ENCODE measurements at places on chromosomes 13 and 19.

DNA sequence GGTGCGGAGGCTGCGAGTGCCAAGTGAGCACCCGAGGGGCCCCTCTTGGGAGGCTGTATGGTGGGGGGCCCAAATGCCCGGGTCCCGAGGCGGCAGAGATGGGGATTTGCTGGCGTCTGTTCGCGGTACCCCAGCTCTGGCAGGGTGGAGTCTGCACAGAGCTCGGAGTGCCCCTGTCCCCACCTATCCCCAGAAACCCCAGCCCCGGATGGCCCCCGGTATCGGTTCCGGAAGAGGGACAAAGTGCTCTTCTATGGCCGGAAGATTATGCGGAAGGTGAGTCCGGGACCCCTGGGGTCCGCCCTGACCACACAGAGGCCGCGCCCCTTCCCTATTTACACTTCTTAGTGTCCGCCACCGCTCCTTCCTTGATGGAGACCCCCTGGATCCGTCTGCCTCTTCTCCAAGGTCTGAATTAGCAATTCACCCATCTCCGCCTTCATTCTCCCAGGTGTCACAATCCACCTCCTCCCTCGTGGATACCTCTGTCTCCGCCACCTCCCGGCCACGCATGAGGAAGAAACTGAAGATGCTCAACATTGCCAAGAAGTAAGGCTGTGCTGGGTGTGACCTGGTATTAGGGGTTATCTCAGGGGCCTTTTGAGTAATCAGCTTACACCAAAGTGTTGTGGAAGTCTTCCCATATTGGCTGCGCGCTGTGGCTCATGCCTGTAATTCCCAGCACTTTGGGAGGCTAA, 630 bp downstream of the PNPLA6 start:
- no peak for DNase-seq

DNA sequence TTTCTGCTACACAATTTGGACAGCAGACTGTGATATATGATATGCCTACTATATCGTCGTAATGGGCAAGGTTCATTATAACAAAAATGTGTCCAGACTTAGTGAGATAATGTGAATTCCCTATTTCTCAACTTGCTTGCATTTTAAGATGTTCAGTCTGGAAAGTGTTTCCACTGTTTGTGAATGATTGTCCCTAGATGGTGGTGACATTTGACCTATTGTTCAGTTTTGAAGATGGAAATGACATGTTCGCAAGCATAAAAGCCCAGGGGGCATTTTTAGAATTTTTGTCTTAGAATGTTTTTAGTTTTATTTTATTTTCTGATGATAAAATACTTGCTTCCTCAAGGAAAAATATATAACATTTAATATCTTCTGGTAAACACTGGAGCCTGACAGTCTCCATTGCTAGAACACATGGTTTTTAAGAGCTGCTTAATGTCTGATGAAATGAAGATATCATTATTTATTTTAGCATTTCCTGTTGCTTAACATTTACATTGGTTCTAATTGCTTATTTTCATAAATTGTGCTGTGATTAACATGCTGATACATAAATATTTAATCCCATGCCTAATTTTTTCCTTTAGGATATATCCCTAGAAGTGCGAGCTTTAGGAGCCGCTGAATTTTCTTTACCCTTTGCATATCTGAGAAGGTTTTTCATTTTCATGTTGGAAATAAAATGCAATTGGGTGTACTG, 27.1 kb downstream of the MBNL2 start:
- DNase-seq, result no peak

DNA sequence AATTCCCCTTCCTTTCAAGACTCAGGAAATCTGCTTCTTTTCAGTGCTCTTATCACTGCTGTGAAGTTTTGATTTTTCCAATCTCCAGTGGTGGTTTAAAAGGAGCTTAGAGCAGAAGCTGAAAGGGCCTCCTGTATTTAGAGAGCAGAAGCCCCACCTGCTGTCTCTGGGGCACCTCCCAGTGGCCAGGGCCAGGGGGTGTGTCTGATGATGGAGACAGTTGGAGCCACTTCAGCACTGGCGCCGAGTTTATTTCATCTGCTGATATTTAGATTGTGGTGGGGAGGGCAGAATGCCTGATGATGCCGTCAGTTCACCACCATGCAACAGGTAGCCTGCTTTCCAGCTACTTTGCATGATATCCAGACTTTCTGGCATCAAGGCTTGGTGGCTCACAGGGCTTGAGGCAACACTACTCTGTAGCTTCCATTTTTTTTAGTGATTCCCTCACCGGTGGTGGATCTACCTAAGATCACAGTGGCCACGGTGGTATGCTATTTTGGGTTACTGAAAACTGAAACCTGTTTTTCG, 371.9 kb downstream of the KCNRG start:
- DNase-seq, result no peak

GRCh38 chr19:10643172-10643967, 10.8 kb upstream of the ILF3 start:
- no peak for DNase-seq

- DNase-seq, result no peak
Observed at GRCh38 chr19:16334411-16334810, 9.8 kb downstream of the KLF2 start.

DNA sequence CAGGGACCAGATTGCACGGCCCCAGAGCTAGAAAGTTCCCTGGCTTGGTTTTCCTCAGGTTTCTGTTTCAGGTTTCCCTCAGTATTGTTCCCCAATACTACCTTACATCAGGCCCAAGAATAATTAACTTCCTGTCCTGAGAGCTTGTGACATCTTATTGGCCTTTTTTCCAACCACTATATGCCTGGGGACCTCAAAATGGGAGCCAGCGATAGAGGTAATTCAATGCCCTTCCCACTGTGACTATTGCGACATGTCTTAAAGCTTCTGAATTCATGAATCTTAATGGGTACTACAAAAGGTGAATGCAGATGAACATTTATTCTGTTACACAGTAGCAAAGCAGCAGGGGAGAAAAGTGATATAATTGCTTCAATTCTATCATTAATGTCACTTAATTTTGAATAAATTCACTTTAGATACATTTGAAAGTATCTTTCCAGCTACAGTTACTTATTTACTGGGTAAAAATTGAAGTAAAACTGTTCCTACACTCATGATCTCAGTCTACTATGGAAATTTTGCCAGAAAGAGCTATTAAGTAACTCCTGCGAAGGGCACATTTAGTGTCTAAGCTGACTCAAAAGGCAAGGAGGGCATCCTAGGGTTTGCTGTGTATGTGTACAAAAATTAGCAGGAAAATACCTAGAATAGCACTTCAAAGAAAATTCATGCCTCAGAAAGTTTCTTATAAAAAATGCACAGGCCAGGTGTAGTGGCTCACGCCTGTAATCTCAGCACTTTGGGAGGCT, 4.1 kb downstream of the CRYL1 start:
- DNase-seq, result no peak

GRCh38 chr13:99164226-99164625, 36.4 kb upstream of the UBAC2 start:
- DNase-seq, result no peak

GRCh38 chr19:57701625-57702024, 7.4 kb downstream of the ZNF154 start:
- DNase-seq, result no peak

DNA sequence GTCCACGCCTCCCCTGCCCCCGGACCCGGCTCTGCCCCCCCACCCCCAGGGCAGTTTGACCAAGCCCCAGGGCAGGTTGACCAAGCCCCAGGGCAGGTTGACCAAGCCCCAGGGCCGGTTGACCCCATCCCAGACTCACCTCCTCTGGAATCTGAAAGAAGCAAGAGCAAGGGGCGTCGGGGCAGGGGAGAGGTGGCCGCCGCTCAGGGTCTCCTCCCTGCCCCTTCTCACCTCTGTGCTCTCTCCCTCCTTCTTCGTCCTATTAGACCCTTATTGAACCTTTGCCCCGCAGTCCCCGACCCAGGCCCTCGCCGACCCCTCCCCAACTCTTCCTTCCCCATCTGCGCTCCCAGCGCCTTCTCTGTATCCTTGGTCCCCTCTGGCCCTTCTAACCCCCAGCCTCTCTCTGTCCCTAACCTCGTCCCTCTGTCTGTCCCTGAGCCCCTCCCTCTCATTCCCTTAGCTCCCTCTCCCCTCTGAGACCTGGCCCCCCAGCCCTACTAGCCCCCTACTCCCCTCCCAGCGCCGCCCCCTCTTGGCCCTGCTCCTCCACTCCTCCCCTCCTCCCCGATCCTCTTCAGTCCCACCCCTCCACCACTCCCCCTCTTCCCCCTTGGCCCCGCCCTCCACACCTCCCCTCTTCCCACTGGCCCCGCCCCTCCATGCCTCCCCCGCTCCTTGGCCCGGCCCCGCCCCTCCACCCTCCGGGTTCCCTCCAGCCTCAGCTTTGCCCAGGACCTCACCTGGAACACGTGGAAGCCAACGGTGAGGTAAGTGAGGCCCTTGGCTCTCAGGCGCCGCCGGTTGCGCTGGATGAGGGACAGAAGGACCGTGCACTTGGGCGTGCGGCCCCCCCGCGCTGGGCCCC, 7.6 kb downstream of the CAPN12 start:
- DNase-seq, result no peak

- no peak for DNase-seq
Observed at GRCh38 chr19:5537870-5538269, 29.9 kb downstream of the TINCR start.

- no peak for DNase-seq
Observed at GRCh38 chr13:110216398-110217041, 90.4 kb downstream of the COL4A1 start.

- no peak for DNase-seq
Observed at GRCh38 chr13:41916173-41916954, 44.5 kb downstream of the VWA8 start.

DNA sequence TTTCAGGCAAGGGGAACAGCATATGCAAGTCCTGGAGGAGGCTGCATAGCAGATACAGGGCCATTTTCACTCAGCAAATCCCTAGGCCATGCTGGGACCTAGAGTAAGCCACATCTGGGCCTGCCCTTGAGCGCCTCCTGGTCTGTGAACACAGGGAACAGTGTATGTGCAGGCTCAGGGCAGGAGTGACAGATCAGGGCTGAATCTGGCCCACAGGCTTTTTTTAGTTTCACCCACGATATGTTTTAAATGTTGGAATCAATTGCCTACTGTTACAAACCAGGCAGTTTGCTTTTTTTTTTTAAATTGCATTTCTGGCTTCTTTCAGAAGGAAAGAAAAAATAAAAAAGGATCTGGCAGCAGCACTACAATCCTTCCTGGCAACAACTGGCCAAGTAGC, 1.5 kb upstream of the TMEM145 start:
- no peak for DNase-seq

DNA sequence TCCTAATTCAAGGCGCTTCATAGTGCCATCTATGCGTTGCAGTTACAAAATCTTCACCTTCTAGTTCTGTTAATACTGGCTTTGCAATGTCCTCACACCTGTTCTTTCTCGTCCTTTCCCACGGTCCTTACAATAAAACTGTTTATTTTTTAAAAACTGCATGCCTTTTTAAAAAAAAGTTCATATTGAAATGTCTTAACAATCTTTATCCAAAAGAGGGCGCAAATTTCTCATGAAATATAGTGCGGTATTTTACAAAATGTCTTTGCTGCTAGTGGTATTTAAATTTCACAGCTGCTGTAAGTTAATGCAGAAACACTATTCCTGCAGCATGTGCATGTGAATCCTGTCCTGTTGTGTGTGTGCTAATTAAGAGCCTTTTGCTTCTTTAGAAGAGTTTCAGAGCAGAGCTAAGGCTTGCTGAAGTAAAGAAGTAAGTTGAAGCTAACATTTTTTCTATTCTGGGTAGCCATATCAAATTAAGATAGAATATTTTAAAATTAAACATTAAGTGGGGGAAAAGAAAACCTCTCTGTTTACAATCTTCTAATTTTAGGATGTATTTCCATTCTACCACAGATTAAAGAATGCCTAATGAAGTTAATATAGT, 15.8 kb upstream of the CLDN10 start:
- no peak for DNase-seq

DNA sequence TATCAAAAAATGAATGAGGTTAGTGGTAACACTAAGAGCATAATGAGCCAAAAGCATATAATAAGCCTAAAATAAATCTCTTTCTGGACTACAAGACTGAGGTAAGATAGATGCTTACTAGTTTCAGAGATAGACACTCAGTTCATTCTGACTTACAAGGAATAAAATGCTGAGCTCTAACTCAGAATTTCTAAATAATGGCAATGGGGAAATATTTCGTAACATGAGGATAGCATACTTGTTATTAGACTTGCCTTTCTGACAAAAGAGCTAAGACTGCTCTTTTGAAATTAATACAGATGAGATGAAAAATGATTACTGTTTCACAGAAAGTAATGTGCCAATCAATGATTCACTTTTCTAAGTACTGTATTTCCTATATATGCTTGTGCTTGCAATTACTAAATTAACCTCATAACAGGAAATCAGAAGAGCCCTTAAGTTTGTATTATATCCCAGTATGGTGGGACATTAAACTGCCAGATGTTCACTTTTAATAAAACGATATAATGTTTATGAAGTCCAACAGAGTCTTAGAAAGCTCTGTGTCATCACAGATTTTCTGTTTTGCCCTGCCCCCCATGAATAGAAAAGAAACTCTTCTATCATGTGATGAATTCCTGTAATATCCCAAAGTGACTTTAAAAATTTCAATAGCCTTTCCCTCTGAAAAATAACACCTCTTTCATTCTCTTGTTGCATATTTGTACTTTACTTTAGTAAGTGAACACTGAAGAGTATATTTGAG, 2771.0 kb upstream of the PCDH20 start:
- no peak for DNase-seq

DNA sequence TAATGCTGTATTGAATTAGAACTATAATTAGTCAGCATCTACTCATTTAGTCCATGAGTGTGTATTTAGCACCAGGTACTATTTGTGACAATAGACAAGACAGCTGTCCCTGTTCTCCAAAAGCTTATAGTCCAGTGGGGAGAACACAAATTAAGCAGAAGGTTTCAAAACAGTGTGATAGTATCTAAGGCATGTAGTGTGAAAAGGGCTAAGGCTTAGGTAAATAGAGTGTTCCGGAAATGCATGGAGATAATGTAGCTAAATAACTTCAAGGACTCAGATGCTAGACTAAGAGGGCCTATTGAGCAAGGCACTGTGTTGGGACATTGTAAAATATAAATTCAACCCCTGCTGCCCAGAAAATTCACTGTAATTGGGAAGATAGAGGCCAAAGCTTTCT, 144.1 kb upstream of the MIR17HG start:
- DNase-seq, result no peak

DNA sequence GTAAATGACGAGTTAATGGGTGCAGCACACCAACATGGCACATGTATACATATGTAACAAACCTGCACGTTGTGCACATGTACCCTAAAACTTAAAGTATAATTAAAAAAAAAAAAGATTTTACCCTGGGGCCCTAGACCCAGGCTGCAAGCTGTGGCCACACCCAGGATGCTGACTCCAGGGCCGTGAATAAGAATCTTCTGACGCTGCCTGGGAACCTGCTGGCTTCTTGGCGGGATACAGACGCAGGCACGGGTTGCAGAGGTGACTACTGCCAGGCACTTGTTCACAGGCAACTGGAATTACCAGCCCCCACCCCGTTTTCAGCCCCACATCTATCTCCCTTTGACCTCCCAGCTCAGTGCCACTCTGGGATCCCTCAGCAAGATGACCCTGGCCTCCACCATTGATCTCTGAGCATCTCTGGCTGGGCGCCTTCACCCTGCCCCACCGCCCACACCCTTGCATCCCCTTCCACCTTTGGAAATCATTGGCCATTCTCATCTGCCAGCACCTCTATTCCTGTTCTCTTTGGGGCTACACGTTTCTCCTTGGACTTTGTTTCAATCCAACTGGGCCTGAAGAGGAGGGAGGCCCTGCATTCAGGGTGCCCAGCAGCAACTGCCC, 21.1 kb upstream of the CFAP97D2 start:
- DNase-seq, result no peak

Measured in cerebellar nuclear complex (tissue), 1 donor.